ENCODE measurements at places on chromosomes 6 and 20.

DNA sequence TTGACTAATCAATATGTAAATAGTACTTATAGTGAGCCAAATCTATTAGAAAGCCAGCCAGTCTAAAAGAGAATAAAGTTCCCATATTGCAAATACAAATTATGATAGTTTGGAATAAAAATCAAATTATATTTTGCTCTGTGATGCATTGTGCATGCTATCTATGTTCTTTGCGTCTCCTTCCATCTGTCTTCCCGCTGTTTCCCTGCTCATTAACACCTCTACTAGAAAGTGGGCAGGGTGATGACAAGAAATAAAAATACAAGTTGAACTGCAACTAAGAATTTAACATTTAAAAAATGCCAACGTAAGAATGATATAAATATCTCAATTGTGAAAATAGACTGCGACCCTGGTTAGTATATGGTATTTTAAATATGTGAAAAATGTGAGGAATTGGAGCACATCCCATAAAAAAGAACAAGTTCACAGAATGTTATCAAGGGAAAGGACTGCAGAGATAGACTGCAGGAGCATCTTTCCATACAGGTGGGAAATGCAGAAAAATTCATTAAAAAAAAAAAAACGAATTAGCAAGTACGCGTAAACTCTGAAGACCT is 157.6 kb upstream of the PDE7B start:
- no peak for DNase-seq

DNA sequence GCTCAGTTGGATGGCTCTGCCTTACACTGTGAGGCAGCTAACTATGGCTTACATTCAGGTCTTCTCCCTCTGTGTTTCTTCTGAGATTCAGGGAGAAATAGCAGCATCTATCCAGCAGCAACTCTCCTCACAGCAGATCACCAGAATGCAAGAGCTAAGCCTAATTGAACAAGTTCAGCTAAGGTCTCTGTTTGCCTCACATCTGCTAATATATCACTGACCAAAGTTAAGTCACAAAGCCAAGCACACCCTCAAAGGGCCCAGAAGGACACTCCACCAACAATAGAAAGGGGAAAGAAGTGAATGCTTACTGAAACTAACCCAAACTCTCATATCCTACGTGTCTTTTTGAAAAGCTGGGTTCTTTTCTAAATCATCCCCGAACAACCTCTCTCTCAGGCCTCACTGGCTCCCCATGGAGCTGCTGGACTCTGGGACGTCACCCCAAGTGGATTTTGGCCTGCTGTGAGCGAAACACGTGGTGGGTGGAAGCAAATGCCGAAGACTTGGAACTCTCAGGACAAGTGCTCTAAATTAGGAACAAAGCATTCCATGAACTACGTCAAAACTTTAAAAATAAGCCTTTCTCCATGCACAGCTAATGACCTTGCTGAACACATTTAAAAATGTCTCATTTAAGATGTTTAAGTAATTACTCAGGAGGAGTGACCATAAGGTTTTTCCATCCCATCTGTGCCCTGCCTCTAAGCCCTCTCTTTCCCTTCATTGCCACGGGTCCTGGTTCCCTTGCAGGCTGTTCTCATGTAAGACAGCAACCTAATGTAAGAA is 167.5 kb upstream of the PLCB4 start:
- no peak for DNase-seq

- no peak for DNase-seq
Observed at GRCh38 chr6:44697327-44697726, 309.8 kb downstream of the CDC5L start.

DNA sequence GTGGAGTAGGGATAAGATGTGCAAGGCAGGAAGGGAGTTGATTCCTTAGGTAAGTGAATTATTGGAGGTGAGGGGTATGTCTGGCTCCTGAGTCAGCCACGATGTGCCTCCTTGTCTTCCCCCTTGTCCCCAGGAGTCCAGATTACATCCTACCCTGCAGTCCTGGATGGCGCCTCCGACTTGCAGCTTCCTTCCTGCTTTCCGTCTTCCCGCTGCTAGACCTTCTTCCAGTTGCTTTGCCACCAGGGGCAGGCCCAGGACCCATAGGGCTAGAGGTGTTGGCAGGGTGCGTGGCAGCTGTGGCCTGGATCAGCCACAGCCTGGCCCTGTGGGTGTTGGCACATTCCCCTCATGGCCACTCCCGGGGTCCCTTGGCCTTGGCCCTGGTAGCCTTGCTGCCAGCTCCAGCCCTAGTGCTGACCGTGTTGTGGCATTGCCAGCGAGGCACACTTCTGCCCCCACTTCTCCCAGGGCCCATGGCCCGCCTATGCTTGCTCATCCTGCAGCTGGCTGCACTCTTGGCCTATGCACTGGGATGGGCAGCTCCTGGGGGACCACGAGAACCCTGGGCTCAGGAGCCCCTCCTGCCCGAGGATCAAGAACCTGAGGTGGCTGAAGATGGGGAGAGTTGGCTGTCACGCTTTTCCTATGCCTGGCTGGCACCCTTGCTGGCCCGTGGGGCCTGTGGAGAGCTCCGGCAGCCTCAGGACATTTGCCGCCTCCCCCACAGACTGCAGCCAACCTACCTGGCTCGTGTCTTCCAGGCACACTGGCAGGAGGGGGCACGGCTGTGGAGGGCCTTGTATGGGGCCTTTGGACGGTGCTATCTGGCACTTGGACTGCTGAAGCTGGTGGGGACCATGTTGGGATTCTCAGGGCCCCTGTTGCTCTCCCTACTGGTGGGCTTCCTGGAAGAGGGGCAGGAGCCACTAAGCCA is 4.9 kb downstream of the ABCC10 start:
- no peak for DNase-seq

DNA sequence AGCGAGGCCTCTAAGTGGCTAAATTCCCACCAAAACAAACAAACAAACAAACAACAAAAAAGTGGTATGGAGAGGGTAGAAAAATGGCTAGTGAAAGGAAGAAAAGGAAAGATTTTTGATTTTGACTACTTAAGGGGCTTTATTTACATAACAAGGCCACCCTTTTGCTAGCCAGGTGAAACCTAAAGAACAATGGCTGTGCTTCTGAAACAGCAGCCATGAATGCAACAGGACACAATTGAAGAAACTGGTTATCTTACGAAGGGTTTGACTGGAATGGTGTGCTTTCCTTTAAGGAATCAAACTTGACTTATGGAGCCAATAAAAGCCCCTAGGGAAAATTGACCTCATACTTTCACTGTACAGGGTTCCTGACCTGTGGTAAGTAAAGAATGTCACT is 68.9 kb downstream of the ERMARD start:
- no peak for DNase-seq

DNA sequence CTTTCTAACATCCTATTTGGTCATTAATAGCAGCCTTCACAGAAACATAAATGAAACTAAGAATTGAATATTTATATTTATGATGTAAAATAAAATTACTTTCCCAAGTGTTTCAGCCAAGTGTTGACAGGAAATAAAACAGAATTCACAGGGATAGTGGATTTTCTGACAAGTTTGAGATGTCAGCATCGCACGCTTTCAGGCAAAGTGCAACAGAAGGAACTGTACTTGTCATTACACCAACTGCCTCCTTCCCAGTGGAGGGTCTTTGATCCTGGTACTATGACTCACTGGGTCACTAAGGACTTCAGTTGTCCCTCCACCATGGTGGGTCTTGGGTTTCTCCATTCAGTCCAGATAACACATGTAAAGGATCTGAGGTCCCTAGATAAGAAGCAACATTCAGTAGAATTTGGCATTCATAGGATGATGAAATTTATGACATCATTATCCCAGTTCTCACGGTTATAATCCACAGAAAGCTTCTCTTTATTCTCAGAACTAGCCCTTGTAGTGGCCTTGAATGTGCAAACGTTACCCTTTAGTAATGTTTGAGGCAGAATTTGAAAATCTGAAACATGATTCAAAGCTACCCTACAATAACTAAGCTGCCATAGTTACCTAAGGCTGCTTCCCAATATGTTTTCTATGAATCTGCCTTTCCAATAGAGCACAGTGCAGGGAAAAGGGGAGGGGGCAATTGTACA is 3.8 kb upstream of the TNFAIP3 start:
- DNase-seq, result no peak

- peak; percentile 50 for DNase-seq
Observed at GRCh38 chr20:44070139-44070900, 116.7 kb downstream of the JPH2 start.

DNA sequence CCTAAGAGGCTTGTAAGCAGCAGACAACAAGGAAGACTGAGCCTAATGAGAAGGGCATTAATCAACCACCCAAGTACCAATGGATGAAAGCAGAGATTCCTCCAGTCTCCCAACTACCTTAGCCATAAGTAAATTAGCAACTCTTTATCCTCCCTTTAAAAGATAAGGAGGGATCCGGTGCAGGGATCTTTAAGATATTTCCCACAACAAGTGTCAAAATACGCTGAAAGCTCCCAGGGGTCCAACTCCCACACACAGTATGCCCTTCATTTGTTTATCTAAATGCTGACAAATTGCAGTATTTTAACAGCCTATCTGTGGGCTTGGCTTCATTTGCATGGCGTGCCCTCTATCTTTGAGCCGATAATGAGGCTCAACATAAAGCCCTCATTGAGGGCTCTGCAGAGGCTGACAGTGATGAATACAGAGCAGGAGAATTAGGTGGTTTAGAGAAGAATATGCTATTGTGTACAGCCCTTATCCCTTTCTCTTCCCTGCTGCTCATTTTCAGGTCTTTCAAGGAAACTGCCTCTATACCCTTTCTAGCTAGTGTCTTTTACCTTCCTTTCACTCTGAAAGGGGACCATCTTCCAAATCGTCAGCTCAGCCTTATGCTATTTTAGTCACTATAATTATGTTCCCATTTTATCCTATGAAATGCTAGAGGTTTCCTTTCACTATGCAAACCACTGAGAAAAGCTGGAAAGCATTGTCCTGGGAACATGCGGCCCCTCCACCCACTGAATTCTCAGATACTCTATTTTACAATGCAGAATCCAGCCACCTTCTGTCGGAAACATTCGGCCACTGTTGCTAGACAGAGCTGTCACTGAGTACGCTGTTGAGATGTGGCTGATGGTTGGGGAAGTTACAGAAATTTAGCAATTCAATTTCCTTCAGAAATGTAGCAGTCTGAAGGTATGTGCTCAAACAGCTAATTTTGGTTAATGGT is 575.2 kb upstream of the JAG1 start:
- no peak for DNase-seq

GRCh38 chr20:60090631-60091030 is 132.4 kb downstream of the CDH26 start:
- no peak for DNase-seq

DNA sequence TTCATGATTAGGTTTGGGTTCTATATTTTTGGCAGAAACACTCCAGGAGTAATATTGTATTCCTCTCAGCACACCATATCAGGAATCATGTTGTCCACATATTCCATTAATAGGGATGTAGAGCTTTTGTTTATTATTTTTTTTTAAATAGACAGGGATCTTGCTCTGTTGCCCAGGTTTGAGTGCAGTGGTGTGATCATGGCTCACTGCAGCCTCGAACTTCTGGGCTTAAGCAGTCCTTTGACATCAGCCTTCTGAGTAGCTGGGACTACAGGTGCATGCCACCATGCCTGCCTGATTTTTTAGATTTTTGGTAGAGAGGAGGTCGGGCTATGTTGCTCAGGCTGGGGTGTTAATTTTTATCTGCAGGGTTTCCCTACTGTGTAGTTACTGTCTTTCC is 12.0 kb downstream of the SCAF8 start:
- no peak for DNase-seq

DNA sequence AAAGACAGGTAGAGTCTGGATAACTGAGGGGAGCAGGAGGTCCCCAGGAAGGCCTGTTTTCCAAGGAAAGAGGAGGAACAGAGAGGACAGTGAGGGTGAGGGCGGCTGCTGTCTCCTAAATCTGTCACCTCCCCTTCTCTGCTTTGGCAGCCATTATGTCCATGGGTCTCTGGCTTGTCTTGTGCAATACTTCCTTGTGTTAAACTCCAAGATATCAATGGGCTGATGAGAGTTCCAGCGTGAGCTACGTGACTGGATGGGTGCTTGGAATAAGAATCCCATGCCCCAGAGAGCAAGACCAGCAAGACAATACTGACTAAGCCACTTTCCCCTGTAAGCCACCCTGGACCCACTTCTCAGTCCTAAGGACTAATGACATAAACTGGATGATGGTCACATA is 26.3 kb upstream of the DNAAF9 start:
- no peak for DNase-seq

- no peak for DNase-seq
Observed at GRCh38 chr6:30870546-30870945, 13.8 kb upstream of the DDR1 start.

- DNase-seq, result no peak
Observed at GRCh38 chr20:56537997-56538396, 5.0 kb downstream of the FAM209B start.

GRCh38 chr6:75484535-75484934 is 9.1 kb downstream of the FILIP1 start:
- DNase-seq, result no peak

DNA sequence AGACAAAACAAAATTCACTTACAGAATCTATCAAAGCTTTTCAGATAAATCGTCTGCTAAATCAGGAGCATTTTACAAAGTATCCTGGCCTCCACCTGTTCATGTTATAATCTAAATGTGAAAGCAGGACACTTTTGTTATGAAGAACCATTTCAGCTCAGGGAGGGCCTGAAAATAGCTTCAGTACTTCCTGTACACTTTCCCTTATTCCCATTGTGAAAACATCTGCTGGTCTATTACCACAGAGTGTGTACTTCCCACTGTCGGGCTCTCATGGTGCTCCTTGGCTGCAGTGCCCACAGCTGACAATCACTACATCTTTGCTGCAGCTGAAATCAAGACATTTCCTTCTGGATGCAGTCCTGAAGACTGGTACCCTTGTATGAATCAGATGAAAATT is 128.1 kb downstream of the OPRM1 start:
- DNase-seq, result no peak

- no peak for DNase-seq
Observed at GRCh38 chr6:7726416-7727085, 652 bp downstream of the BMP6 start.

- DNase-seq, result no peak
Observed at GRCh38 chr20:46558511-46558959, 8.1 kb upstream of the OCSTAMP start.

GRCh38 chr20:5354901-5355300 is 38.1 kb upstream of the PROKR2 start:
- no peak for DNase-seq

DNA sequence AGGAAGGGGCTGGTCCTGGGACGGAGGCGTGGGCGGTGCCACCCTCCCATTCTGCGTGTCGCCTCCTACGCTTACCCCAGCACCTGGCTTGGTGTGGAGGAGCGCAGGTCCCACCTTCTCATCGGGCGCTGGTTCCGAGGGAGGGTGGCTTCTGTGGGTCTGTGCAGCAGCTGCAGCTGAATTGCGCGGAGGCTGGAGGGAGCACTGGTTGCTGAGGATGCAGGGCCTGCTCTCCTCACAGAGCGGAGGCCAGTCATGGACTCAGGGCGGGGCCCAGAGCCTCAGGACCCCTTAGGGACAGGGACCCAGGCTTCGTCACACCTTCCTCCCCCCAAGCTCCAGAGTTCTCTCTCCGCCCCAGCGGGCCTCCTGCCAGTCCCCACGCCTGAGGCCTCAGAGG is 127.8 kb upstream of the MAP3K4 start:
- DNase-seq, result no peak

GRCh38 chr6:15207923-15208322 is 37.9 kb upstream of the JARID2 start:
- DNase-seq, result no peak
